ENCODE measurements at places on chromosomes 3 and 15.

DNA sequence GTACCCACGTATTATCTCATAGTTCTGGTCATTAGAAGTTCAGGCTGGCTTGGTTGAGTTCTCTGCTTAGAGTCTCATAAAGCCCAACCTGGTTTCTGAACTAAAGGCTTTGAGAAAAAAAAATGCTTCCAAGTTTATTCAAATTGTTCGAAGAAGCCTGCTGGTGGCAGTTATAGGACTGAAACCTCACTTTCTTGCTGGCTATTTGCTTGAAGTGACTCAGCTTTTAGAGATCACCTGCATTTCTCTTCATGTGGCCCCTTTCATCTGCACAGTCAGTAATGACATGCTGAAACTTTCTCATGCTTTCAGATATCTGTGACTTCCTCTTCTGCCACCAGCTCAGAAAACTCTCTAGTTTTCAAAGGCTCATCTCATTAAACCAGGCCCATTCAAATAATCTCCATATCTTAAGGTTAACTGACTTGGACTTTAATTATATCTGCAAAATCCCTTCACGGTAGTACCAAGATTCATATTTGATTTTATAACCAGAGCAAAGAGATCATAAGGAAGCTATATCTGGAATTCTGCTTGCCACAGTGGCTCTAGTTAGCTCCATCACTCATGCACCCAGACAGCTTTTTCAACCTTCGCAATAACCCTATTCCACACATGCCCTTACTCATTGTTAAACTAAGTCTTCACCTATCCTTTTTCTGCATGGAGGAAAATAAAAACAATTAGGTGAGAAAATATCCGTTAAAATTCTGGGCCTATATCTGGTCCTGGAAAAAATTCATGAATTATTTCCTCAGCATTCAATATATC is 433.8 kb upstream of the CBLB start:
- DNase-seq: no peak

DNA sequence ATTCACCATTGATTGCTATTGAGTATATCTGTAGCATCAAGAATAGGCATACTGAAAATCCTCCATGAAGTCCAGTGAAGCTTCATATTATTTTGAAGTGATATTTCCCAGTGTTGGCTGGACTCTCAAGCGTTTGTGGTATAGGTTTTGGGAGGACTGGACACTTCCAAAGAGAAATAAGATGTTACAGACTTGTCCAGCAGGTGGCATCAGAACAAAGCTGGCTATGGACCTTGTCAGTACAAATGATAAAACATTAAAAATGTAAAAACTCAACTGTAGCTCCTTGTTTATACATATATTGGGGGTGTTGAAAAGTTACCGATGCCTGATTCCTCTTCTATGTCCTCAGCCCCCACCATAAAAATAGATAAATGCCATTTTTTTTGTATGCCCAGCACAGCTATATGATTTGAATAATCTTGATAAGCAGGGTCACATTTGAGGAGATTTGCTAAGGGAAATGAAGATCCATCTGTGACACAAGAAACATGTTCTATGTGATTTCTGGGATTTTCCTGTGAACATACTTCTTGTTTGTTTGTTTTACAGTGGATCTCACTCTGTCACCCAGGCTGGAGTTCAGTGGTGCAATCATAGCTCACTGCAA is 54.5 kb upstream of the GOLGA6B start:
- DNase-seq: no peak

GRCh38 chr3:99049164-99049563 is 147.7 kb upstream of the DCBLD2 start:
- DNase-seq: no peak

GRCh38 chr3:170128977-170129431 is 52.5 kb downstream of the PHC3 start:
- DNase-seq: no peak

GRCh38 chr3:76470285-76470684 is 569.6 kb upstream of the ROBO2 start:
- no peak for DNase-seq

DNA sequence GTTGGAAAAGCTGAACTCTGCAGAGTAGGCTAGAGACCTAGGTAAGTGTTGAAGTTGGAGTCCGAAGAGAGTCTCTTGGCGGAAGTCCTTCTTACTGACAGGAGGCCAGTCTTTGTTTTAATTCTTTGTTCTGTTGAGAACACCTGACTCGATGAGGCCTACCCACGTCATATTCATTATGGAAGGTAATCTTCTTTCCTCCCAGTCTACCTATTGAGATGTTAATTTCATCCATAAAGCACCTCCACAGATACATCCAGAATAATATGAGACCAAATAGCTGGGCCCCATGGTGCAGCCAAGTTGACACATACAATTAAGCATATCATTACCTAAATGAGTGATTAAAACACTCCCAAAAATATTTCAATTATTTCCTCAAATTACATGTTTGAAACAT is 515.5 kb downstream of the CADM2 start:
- no peak for DNase-seq

GRCh38 chr15:74525945-74526344 is 15.1 kb upstream of the ARID3B start:
- no peak for DNase-seq

DNA sequence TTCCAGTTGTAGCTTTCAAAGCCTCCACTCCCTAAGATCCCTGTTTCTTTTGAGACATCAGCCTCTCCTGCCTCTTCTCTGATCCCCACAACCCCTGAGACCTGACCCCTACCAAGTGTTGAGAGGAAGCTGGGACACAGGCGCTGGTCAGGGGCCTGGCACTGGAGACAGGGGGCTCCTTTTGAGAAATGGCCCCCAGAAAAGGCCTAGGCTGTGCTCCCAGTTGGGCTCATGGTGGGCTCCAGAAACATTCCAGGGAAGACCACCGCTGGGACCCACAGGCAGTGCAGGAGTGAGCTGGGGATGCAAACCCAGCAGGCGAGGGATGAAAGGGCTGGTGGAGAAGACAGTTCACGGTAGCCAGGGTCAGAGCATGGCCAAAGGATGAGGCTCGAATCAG is 16.6 kb downstream of the SSUH2 start:
- DNase-seq: no peak

- no peak for DNase-seq
These were observed 52.6 kb downstream of the BTD start for GRCh38 chr3:15654127-15654526.

DNA sequence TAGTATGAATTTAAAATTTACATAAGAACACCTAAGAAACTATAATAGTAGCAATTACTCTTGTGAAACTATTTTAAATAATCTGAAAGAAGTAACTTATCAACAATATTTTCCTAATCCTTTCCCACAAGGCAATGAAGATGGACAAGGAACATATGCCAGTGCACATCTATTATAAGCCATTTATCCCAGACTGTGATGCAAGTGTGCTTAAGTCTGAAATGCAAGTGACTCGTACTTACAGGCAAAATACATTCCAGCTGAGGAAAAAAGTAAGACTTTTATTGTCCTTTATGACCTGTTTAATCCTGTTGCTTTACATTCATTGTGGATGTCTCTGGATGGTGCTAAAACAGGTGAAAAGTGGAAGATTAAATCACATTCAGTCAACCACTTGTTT is 709.4 kb downstream of the ZNF385D start:
- DNase-seq: no peak

DNA sequence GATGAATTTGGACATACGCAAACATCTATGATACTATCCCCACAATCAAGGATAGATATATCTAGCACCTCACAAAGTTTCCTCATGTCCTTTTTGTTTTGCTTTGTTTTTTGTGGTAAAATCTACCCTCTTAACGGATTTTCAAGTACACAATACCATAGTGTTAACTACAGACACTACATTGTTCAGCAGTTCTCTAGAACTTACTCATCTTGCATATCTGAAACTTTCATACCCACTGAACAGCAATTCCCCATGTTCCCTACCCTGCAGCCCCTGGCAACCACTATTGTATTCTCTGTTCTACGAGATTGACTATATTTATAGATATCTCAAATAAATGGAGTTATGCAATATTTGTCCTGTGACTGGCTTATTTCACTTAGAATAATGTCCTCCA is 58.1 kb upstream of the TJP1 start:
- no peak for DNase-seq

GRCh38 chr3:183342824-183343223 is 85.6 kb downstream of the MCF2L2 start:
- DNase-seq: no peak

DNA sequence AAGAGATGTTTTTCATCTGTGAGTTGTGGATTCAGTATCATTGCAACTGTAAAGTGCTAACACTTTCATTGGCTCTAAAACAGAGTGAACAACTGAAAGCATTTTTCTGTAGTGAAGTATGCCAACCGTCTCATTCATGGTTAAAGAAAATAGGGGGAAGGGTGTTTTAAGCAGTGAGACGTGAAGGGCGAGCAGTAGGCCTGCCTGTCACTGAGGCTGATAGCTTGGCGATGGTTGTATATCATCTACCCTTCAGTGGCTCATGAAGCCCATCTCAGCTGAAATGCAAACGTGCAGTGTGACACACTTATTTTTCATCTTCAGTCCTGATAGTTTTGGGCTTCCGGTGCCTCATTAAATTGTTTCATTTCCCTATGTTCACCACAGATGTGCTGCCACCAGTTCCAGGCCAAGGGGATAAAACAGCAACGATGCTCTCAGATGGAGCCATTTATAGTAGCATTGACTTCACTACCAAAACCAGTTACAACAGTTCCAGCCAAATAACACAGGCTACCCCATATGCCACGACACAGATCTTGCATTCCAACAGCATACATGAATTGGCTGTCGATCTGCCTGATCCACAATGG is 562.0 kb downstream of the ROBO2 start:
- no peak for DNase-seq

GRCh38 chr15:68492855-68493254 is 60.9 kb upstream of the ITGA11 start:
- peak; percentile 15 for DNase-seq

DNA sequence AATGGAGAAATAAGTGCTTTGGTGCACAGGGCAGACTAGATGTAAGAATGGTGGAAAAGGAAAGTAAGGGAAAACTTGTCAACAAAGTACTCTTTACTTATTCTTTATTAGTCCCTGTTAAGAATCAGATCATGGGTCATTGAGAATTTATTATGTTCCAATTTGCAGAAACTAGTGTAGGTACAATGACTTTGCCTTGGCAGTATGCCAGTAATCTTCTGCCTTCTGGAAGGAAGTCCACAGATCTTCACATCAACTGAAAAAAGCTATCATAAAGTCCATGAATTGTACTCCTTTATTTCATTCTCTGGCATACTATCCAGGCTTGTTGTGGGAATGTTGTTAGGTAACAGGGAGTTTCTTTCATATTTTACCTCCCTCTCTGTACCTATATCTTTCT is 88.2 kb upstream of the FLNB start:
- DNase-seq: no peak

DNA sequence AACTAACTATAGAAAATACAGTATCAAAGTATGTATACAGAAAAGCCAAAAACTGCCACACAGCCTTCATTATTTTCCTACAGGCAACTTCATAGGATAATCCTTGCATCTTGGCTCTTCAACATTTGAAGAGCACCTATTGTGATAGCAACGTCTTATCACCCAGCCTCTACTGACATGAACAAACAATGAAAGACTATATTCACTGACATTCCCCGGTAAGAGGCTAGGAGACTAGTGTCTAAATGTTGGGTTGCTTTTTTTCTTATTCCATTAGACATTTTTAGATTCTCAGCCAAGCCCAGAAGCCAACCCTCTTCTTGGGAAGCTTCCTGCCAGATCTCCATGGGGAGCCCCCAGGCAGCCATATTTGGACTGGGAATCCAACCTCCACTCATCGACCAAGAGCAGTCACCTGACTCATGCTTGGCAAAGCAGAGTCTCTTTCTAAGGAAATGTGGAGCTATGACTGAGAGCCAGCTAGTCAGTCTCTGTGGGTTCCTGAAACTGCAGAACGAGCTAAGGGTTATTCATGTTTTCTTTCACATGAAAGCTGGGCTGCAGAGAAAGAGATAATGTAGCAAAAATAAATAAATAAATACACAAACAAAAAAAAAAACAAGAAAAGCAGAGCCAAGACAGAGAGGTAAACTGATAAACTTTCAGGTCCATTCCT is 227.5 kb downstream of the MAGI1 start:
- no peak for DNase-seq

GRCh38 chr3:45978006-45978761 is 17.4 kb downstream of the FYCO1 start:
- DNase-seq: no peak

DNA sequence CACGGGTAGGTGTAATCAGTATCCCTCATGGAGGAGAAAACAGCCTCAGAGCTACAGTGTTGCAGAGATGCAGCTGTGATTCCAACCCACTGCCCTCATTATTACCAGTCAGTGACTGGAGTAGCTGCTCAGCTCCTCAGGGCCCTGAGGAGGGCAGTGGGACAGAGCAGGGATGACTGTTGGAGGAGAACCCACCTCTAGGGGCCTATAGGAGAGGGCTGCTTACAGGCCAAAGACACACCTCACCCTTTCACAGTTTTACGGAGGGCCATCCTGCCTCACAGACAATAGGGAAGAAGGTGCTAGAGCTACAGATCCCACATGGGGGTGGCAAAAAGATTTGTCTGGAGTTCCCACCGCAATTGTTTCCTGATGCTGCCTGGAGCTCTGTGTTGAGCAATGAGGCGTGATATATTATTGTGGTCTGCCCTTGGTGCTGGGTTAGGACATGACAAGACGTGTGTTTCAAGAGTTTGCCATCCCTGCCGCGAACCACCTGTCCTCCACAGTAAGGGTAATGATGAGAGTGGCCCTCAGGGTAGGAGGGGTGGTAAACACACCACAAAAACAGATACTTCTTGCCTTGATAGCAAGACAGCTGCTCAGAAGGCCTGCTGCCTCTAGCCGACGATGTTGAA is 140.5 kb upstream of the TPM1 start:
- no peak for DNase-seq

- DNase-seq: no peak
These were observed 12.2 kb downstream of the ZIC1 start for GRCh38 chr3:147421184-147421912.

DNA sequence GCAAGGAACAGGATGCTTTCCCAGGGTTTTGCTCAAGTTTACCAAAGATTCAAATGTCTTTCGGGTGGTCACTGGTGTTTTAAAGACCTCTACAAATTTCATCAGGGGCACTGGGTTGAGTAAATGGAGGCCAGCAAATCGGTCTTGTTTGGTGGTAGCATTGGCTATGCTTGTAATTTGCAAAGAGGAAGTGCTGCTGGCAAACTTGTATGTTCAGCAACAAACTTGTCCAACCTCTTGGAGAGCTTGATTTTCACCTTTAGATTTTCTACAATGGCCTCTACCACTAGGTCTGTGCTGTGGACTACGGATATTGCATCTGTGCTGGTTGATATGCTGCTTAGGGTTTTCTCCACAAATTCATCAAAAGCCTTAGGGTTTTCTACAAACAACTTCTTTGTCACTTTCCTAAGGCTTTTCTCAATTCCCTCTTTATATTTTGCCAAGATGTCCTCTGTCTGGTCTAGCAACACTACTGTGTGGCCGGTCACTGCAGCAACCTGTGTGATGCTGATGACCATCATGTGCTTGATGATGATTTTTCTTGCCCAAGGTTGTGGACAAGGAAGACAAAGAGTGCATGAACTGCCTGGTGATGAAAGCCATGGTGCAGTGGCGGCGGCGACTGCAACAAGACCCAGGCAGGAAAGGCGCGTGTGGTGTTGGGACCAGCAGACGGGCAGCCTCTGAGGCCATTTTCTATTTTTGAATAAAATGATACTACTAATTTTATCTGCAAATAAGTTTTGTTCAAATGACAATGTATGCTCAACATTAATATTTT is 50.8 kb downstream of the RFX7 start:
- no peak for DNase-seq
